ENCODE measurements at places on chromosomes 5 and 9.
A peak's percentile ranks its signal among the peaks of the same experiment; 100 is the strongest.

- DNase-seq, result no peak
Observed at GRCh38 chr9:6873857-6874256, 116.1 kb downstream of the KDM4C start.

- no peak for DNase-seq
Observed at GRCh38 chr5:154997746-154998145, 15.8 kb upstream of the KIF4B start.

GRCh38 chr5:178120607-178121357, 7.5 kb downstream of the N4BP3 start:
- peak; percentile 90 for DNase-seq

DNA sequence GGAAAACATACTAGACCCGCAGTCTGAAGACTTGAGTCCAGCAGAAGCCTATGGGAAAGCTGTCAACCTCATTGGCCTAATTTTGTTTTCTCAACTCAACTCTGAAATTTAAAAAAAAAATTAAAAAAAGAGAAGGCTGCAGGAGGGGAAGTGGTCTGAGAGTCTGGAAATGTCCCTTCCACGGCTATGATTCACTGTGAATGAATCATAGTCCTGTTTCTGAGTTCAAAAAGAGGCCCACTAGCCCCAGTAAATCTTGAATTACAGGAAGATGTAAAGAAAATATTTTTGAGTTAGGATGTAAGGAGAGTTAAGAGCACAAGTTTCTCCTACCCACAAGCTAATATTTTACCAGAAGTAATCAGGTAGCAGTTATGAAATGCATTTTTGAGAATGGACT, 565.5 kb upstream of the DMAC1 start:
- DNase-seq, result no peak

- DNase-seq, result no peak
Observed at GRCh38 chr5:132408456-132408855, 38.9 kb downstream of the SLC22A5 start.

DNA sequence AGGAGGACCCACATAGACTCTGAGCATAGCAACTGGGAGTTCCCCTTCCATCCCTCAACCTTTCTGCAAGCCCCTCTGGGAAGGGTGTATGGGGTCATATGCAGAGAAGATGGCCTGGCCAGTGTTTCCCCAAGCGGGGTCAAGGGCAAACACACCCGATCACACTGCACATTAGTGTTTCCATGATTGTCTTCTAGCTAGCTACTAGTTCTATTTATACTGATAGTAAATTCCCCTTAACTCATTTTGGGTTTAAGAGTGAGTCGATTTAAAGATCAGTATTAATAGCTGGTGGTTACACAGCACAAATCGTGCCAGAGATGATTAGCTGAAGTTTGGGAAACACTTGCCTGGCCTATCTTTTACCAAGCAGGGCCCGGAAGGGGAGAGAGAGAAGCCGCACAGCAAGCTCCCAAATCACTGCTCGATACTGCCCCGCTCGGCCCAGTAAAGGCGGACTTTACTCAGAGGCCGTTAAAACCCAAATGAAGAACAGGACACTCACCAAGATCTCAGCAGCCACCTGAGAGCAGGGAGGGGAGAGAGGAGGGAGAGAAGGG, 29.4 kb upstream of the TNIP1 start:
- no peak for DNase-seq

GRCh38 chr5:172911976-172912375, 47.2 kb upstream of the RPL26L1 start:
- DNase-seq, result no peak

DNA sequence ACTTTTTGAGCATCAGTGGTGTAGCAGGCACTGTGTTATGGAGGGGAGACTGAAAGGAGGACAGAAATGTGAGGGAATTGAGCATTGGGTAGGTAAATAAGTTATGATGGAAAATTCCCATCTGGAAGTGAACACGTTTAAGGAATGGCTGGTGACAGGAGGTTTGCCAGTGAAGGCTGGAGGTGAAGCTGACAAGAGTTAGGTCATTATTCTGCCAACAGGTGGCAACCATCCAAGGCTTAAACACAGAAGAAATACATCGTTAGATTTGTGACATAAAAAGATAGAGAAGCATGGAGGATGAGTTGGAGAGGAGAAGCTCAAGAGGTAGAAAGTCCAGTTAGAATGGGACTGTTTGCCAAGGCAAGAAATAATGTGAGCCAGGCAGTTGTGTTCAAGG, 455.3 kb upstream of the SGCD start:
- no peak for DNase-seq

- DNase-seq, result no peak
Observed at GRCh38 chr9:117864385-117865057, 160.3 kb downstream of the TLR4 start.

DNA sequence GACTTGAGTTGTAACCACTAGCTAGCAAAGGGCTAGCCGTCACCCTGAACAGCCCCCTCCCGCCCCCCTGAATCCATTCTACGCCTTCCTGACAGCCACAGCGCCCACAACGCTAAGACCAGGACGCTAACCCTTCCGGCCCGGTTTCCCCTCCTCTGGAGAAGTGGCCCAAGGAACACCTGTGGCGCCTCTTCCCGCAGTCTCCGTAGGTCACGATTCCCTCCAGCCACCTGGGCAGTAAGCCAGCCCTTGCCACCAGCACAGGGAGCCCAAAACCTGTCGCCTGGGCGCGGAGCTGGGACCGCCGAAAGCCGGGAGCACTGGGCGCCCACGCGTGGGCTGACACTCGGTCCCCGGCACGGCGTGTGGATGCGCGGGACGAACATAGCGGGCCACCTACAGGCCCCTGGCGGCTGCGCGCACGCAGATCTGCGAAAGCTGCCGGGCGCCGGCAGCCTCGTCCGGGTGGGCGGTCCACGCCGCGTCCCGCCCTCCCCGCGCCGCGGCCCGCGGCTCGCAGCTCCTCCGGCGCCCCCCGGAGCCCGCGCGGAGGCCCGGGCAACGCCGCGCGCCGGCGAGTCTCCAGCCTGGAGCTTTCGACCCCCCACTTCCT, 596 bp downstream of the IRF1 start:
- peak; percentile 60 for DNase-seq

GRCh38 chr5:116614603-116614920, 39.9 kb upstream of the SEMA6A start:
- no peak for DNase-seq

- peak; percentile 69 for DNase-seq
Observed at GRCh38 chr9:127122176-127123063, at the start of gene ANGPTL2. Gene ANGPTL2 (minus strand): TSS chr9:127122635. CDS start chr9:127108731, 13,904 bp downstream.

DNA sequence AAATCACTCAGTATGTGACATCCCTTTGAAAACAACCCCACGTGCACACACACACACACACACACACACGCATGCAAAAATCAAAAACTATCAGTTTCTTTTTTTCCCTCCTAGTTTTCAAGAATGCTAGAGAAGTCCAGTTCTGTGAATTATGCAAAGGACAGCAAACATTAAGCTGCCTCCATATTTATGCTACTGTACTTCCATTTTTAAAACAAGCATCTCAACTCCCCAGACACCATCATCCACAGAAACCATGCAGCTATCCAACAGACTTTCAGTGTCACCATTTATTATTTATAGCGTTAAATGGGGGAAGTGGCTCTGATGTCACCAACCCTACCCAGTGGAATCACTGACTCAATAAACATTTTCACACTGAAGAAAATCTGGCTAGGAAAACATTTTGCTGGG, 1.6 kb downstream of the FBXW11 start:
- DNase-seq, result no peak

DNA sequence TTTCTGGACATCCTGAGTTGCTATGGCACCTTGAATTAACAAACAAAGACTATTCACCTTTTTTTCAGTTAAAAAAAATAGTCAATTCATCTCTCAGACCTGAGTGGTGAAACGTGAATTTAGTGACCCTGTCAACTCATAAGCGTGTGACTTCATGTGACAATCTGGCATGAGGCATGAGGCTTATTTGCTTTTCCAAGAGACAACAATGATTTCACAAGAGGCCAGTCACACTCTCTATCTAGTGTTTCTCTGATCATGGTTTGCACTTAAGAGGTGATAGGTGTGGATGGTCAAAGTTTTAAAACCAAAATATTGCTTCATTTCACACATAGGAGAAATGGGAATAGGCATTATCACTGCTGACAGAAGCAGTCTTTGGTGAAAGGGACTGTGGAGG, 559.6 kb upstream of the ACO1 start:
- DNase-seq, result no peak

GRCh38 chr9:115643948-115644727, 509.5 kb upstream of the PAPPA start:
- DNase-seq, result no peak

DNA sequence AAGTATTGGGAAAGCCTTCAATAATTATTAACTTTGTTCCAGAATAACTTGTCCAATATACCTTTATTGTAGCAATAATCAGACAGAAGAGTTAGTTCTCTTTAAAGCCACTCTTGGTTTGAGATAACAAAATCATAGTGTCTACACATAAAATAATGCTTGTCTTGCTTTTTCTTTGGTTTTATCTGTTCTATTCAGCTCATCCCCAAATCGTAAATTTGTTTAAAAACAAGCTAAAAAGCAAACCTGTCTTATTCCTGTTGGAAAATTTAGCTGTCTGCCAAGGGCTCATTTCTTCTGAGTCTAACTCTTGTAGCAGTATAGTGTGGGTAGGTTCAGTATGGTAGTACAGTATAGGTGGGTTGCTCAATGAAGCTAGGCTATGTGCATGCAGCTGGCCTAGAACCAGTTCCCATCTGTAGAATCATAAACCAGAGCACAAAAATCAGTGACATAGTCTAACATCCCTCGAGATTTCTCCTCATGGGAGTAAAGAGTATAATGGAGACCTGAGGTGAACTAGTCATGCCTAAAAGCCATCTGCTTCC, 17.9 kb upstream of the APBA1 start:
- DNase-seq, result no peak

Measured in colonic mucosa (tissue), 4 donors.